ENCODE measurements at places on chromosomes 6 and 20. TPM values are rescaled to one million over a fixed set of nuclear protein-coding genes. Genes with fewer than 3 reads are reported as not detected.

ACSS1 gene
- polyA plus RNA-seq, result 27.6 TPM

LY6G6D gene
- polyA plus RNA-seq, result not detected

EFCAB8 gene
- not detected for polyA plus RNA-seq

PPP1R16B gene
- polyA plus RNA-seq, result 1.1 TPM

ADGRB3 gene
- 0.03 TPM for polyA plus RNA-seq

RIMS4 gene
- polyA plus RNA-seq, result not detected

THBD gene
- polyA plus RNA-seq, result 7.4 TPM

DNA sequence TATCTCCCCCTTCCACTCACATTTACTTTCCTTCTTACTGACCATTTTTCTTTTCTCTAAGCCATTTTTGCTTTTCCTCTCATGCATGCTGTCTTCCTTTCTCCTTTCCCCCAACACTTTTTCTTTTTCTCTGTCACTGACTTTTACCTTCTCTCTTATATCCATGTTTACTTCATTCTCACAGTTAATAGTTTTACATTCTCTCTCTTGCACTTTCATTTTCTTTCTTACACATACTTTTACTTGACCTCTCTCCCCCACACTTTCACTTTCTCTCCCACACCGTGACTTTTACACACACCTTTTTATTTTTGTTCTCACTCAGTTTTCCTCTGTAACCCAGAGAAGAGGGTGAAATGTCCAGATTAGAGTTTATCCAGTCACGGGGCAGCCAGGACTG, 636.3 kb downstream of the PTPRT start:
- H3K4me1 ChIP-seq, result no peaks in the 10 kb centered on the region
- no peak for DNase-seq
- H3K4me3 ChIP-seq, result no peak overlapping the region
- no peaks in the 10 kb centered on the region for H3K36me3 ChIP-seq

- H3K4me3 ChIP-seq, result no peak overlapping the region
- no peaks in the 10 kb centered on the region for H3K4me1 ChIP-seq
- no peaks in the 10 kb centered on the region for H3K36me3 ChIP-seq
- no peak overlapping the region for H3K27ac ChIP-seq
- DNase-seq, result no peak
- H3K27me3 ChIP-seq, result no peaks in the 10 kb centered on the region
Measured at GRCh38 chr6:28969129-28969528, 36.0 kb downstream of the ZNF311 start.

DNA sequence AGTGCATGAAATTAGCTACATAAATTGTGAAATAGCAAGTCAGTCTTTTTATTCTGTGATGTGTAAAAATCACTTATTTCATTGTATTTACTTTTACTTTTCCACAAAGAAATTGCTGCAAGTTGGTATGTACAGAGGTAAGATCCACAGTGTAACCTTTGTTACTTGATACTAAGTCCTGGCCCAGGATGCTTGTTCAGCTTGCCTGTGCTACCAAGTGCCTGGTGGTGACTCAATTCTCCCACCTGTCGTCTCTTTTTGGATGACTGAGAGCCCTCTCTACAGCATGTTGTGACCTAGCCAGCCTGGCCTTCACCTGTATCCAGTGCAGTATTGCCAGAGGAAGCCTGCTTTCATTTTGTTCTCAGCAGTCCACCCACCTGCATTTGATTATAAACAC, 54.9 kb downstream of the ANKRD6 start:
- no peak overlapping the region for H3K27ac ChIP-seq
- no peak overlapping the region for H3K4me3 ChIP-seq
- no peaks in the 10 kb centered on the region for H3K27me3 ChIP-seq
- no peaks in the 10 kb centered on the region for H3K36me3 ChIP-seq
- DNase-seq, result no peak

DNA sequence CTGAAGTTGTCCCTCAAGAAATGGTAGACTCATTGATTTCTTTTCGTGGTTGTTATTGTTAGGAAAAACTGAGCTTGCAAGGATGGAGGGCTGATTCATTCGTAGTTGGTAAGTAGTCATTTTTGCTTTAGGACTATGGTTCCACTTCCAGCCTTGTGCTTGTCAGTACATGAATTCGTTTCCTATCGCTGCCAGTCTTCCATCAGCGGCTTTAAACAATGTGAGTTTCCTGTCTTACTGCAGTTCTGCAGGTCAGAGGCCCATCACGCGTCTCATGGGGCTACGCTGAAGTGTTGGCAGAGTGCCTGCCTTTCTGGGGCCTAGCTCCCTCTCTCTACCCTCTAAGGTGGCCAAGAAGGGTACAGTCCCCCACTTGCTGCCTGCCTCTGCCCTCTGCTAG, 11.4 kb upstream of the MDFI start:
- no peak overlapping the region for H3K27ac ChIP-seq
- H3K36me3 ChIP-seq, result no peaks in the 10 kb centered on the region
- peaks cover 10% of the 10 kb centered on the region for H3K4me1 ChIP-seq
- no peak for DNase-seq

DNA sequence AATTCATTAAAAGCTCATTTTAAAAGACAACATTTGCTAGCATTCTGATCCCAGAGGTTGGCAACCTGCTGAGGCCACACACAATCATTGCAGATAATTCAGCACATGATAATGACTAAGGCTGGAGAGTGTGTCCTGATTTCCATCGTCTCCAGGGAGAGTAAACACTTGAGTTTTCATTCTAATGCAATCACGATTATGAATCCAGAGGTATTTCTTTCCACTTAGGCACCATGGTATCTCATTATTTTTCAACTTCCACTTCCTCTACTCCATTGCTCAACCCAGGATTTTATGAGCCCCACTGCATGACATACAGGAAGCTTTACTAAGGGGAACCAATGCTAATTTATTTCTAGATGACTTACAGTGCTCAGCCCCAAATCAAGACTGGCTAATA, 273.8 kb upstream of the AGPAT4 start:
- H3K36me3 ChIP-seq, result no peaks in the 10 kb centered on the region
- DNase-seq, result no peak
- H3K4me3 ChIP-seq, result no peak overlapping the region
- no peaks in the 10 kb centered on the region for H3K4me1 ChIP-seq
- H3K27me3 ChIP-seq, result no peaks in the 10 kb centered on the region
- H3K27ac ChIP-seq, result no peak overlapping the region

- DNase-seq, result no peak
- H3K27ac ChIP-seq, result no peak overlapping the region
- H3K4me3 ChIP-seq, result no peak overlapping the region
- H3K27me3 ChIP-seq, result no peaks in the 10 kb centered on the region
- no peaks in the 10 kb centered on the region for H3K36me3 ChIP-seq
Measured at GRCh38 chr6:20056350-20056992, 155.8 kb downstream of the MBOAT1 start.

DNA sequence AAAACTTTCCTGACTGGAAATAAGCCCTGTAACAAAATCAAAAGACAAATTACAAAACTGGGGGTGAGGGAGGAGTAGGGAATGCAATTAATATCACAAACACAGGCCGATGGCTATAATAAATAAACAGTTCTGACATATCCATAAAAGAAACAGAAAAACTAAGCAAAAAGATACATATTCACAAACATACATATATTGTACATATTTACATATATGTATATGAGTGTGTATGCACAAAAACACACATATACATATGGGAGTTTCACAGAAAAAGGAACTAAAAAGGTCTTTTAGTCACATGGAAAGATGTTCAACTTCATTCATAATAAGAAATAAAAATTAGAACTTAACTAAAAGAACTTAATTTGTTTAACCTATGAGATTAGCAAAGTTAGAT, 292.7 kb downstream of the TFAP2A start:
- H3K27ac ChIP-seq, result no peak overlapping the region
- H3K27me3 ChIP-seq, result no peaks in the 10 kb centered on the region
- H3K36me3 ChIP-seq, result no peaks in the 10 kb centered on the region
- H3K4me3 ChIP-seq, result no peak overlapping the region
- H3K4me1 ChIP-seq, result no peaks in the 10 kb centered on the region
- no peak for DNase-seq

DNA sequence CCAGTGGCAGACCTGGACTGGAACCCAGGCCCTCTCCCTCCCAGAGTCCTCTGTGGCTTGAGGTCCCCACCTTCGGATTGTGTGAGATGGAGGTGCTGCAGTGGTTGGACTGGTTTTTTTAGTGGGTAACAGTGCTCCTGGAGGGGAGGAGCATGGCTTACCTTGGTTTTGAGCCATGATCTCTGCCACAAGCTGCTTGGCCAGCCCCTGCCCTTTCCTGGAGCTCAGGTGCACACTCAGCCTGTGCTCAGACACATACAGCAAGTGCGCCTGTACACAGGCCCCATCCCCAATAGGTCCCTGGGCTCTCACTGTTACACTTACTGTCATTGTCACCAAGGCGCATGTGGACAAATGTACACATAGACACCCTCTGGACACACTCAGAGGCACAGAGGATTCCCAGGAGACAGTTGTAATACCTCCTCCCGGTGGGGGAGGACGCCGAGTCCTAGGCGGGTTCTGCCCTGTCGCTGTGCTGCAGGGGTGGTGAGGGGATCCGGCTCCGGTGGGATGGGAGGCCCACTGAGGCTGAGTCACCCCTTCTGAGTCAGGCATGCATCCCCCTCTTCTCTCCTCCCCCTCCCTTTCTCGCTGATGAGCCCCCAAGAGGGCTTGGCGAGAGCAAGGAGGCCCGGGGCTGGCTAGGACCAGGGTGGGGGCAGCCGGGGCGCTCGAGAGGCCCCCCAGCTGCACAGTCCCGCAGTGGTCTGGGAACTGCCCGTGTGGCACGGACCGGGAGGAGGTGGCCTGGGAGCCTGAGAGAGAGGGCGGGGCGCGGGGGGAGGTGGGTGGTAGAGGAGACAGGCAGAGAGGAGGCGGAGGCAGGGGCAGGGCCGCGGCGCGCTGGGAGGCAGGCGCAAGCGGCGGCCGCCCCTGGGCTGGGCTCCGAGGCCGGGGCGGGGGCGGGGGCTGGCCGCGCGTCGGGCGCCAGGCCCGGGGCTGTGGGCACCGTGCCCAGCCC, 522 bp upstream of the EPB41L1 start:
- no peak for DNase-seq
- no peak overlapping the region for H3K4me3 ChIP-seq
- no peaks in the 10 kb centered on the region for H3K4me1 ChIP-seq
- no peaks in the 10 kb centered on the region for H3K36me3 ChIP-seq
- no peak overlapping the region for H3K27ac ChIP-seq

GRCh38 chr20:64273109-64273508, 17.6 kb downstream of the PCMTD2 start:
- no peak overlapping the region for H3K27ac ChIP-seq
- no peak overlapping the region for H3K4me3 ChIP-seq
- no peaks in the 10 kb centered on the region for H3K4me1 ChIP-seq
- H3K36me3 ChIP-seq, result peaks cover 58% of the 10 kb centered on the region
- no peak for DNase-seq

DNA sequence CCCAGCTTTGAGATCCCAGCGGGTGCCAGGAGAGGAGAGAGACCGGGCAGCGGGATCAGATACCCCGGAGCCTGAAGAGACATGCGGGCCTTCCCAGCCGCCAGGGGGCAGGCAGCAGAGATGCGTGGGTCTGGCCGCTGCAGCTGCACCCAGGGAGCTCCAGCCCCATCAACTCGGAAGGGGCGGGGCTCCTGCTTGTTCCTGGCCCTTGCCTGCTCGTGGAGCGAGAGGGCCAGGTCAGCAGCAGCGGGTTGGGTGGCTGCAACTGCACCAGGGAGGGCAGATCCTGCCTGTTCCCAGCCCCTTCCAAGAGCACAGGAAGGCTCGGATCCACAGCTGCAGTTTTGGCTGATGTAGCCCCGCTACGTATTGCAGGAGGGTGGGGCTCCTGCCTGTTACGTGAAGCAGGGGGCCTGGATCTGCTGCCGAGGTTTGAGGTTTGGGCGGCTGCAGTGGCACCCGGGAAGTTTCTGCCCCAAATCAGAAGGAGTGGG, 532.8 kb downstream of the RFPL4B start:
- peak; percentile 5 for DNase-seq
- H3K27ac ChIP-seq, result no peak overlapping the region
- H3K4me3 ChIP-seq, result no peak overlapping the region
- no peaks in the 10 kb centered on the region for H3K27me3 ChIP-seq

- peak overlapping the region; percentile 70 for H3K4me3 ChIP-seq
- no peak for DNase-seq
- H3K4me1 ChIP-seq, result peaks cover 29% of the 10 kb centered on the region
- no peaks in the 10 kb centered on the region for H3K36me3 ChIP-seq
Measured at GRCh38 chr6:3053231-3053508, 15.1 kb upstream of the RIPK1 start.

- H3K27me3 ChIP-seq, result peaks cover 2% of the 10 kb centered on the region
- H3K4me1 ChIP-seq, result no peaks in the 10 kb centered on the region
- no peak for DNase-seq
- H3K4me3 ChIP-seq, result no peak overlapping the region
- no peaks in the 10 kb centered on the region for H3K36me3 ChIP-seq
Measured at GRCh38 chr6:104896914-104897313, 37.2 kb upstream of the HACE1 start.

DNA sequence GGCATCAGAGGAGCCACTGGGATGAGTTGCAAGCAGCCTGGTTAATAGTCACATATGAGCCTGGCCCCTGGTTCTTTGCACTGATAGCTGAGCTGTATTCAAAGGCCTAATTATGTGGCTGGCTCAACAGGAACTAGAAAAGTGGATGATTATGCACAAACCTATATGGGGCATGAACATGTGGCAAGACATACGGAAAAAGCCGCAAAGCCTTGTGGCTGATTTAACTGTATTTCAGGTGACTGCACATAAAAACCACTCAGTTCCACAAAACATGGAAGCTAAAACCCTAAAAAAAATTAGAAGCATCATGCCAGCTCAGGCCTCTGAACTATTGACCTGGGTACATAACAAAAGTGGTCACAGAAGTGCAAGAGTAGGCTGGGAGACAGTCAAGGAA, 13.0 kb upstream of the MUC22 start:
- no peak overlapping the region for H3K27ac ChIP-seq
- no peaks in the 10 kb centered on the region for H3K36me3 ChIP-seq
- H3K4me1 ChIP-seq, result no peaks in the 10 kb centered on the region
- DNase-seq, result no peak
- no peak overlapping the region for H3K4me3 ChIP-seq
- no peaks in the 10 kb centered on the region for H3K27me3 ChIP-seq

DNA sequence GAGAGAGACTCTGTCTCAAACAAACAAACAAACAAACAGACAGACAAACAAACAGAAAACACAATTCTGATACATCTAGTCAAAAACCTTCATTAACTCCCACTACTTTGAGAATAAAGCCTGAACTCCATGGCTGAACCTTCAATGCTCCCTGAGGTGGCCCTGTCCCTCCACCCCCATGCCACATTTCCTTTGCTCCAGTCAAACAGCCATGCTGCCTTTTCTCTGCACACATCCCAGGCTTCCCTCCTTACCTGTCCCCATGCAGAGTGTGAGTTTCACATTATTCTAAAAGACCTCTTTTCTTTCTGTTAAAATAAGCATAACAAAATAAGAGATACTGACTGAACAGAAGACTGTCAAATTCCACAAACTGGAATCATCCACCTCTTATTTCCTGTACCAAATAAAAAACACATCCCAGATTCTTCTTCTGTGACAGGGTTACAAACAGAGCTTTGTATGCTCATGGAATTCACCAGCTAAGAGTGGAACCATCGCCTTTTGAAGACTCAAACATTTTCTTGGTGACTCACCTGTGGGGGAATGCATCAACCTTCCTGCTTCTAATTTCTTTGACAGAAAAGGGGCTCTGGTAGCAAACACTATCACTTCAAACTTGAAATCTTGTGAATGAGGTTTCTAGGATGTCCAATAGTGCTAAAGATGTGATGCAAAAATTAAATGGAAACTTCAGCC, 71.0 kb upstream of the SLC22A16 start:
- H3K27me3 ChIP-seq, result no peaks in the 10 kb centered on the region
- no peak for DNase-seq
- H3K27ac ChIP-seq, result no peak overlapping the region
- H3K36me3 ChIP-seq, result no peaks in the 10 kb centered on the region
